C1 segment of cervical spinal cord (tissue), 14 donors: ENCODE measurements at places on chromosomes 5 and 9.

DNA sequence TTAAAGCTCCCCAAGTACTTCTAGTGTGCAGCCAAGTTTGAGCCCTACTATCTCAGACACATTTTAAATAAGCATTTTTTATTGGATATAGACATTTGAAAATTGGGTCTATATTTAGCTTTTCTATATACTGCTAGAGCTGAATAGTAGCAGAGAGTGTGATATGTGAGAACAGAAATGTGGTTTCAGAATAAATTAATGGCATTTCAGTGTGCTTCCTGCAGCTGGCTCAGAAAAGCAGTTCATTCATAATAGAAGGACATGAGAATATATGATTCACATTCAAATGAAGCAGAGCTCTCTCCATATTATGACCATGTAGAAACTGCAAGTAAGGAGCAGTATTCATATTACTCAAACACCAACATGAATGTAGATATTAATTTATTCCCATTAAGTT is 464.0 kb downstream of the PTPRD start:
- DNase-seq = no peak

GRCh38 chr5:4570047-4570995 is 569.8 kb upstream of the ADAMTS16 start:
- no peak for DNase-seq

GRCh38 chr5:171953860-171954701 is 52.4 kb downstream of the FBXW11 start:
- DNase-seq = no peak

DNA sequence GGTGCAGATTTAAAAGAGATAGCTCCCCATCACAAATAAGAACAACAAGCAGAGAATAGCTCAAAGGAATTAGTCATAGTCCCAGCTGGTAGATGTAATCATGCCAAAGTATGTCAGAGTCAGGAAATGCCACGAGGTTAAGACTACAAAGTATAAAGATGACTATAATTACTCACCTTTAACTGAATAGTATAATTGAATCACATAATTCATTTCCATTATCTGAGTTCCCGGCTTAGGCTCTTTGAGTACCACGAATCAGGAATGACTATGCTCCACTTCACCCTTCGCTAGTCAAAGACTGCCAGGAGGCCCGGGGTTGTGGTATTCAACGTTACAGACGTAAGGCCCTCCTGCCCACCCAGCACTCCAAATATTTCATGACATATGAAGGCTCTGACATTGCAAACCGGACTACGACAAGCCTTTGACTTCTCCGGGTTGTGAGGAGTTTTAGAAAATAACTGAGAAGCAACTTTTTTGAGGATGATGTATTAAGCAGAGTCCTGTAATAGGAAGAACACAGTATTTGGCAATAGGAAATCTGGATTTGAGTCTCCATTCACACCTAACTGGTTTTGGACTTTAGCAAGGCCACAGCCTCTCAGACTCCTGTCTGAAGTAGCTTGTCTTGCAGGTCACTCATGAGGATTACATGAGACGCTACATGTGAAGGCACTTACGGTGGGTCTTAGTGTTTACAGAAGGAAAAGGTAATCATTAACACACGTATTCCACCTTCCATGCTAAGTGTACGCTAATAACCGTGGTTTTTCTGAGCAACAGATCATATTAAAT is 64.6 kb downstream of the ENC1 start:
- no peak for DNase-seq

DNA sequence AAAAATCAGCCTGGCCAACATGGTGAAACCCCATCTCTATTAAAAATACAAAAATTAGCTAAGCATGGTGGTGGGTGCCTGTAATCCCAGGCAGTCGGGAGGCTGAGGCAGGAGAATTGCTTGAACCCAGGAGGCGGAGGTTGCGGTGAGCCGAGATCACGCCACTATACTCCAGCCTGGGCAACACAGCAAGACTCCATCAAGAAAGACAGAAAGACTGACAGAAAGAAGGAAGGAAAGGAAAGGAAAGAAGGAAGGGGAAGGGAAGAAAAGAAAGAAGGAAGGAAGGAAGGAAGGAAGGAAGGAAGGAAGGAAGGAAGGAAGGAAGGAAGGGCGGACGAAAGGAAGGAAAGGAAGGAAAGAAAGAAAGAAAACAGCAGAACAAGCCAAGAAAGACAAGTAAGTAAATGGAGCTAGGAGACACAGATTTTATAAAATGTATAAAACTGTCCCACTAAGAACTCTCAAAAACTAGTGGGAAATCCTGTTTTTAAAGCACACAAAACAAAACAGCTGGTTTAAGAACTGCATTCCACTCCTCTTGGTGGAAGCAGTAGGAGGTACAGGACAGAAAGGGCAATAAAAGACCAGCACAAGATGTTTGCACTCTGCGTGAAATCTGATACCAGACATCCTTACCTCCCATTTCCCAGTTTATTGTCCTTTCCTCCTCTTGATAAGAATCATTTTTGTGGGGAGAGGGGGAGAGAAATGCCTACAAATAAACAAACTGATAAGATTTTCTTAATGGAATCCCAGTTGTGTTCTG is 46.7 kb downstream of the MYO10 start:
- DNase-seq = no peak

GRCh38 chr5:1205255-1206180 is 4.1 kb downstream of the SLC6A19 start:
- no peak for DNase-seq
